Mucosa of gallbladder (tissue), 1 donor: ENCODE measurements at places on chromosomes 5 and 9. TPM values are rescaled to one million over a fixed set of nuclear protein-coding genes. Genes with fewer than 3 reads are reported as not detected.

DNA sequence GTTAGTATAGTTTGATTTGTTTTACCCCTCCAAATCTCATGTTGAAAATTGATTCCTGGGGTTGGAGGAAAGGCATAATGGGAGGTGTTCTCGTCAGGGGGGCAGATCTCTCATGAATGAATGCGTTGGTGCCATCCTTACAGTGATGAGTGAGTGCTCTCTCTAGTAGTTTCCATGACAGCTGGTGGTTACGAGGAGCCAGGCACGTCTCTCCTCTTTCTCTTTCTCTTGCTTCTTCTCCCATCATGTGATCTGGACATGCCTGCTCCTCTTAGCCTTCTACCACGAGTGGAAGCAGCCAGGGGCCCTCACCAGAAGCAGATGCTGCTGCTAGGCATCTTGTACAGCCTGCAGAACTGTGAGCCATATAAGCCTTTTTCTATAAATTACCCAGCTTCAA is 454.1 kb downstream of the EFNA5 start:
- DNase-seq = no peak

GRCh38 chr5:39274398-39275085 is 55.2 kb upstream of the FYB1 start:
- no peak for DNase-seq

- DNase-seq = no peak
Observed at GRCh38 chr5:57613741-57614140, 131.1 kb upstream of the ACTBL2 start.

DNA sequence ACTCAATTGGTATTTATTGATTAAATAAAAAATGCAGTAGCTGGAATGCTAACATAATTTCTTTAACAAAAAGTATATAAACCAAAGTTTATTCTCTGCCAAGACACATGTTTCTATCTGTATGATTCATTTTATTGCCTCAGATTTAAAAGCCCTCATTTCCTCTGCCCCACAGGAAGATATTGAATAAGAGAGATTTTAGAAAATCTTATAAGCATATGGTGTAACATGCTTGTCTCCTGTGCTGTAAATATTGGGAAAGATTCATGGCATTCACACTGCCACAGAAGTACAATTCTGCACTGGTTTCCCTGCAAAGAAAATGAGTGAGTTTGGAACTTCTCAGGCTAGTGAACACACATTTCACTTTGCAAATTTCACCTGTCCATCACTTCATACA is 134.9 kb upstream of the FBXL7 start:
- DNase-seq = no peak

DNA sequence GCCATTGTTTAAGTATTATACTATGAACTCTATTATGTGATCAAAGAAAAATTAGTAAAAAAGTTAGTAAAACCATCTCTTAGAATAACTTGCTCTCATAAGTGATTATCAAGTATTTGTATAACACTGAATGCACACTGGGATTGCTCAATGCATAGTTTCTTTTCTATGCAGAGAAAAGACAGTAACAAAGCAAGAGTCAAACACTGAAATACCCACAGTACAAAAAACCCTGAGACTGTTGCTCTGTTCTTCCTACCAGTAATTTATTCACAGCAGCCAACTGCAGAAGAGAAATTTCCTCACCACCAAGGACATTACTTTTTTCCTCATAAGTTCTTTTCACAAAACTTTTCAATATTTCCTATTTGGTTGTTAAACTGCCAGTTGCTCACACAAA is 634.4 kb downstream of the DTWD2 start:
- no peak for DNase-seq

GRCh38 chr5:40877371-40877988 is 31.8 kb upstream of the C7 start:
- no peak for DNase-seq

GRCh38 chr9:127683723-127684122 is 23.1 kb upstream of the CFAP157 start:
- no peak for DNase-seq

GRCh38 chr9:88184976-88185375 is 46.7 kb upstream of the SPATA31C2 start:
- no peak for DNase-seq

GRCh38 chr5:162487528-162488525 is 420.3 kb downstream of the GABRG2 start:
- no peak for DNase-seq

DNA sequence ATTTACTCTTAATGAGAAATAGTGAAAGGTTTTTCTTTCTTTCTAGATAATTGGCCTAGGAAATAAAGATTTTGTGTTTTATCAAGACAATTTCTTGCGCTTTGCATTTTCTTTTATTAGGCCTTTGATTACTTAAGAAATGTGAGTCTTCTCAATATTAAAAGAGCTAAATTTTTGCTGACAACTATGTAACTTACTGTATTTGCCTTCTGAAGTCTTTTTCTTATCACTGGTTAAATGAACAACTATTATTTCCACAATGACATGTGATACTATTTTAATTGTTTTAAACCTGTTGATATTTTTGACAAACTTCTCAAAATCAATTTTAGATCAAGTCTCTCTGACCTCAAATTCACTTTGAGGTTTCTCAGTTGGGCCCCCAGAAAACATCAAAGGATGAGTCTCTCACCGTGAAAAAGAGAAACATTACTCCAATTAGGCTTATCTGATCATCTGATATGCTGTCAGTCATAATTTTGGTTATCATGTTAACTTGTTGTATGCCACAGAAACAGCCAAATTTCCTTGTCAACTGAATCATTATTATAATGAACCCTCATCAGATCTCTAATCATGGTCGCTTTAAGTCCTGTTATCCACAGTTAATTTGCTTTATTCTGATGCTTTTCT is 48.8 kb downstream of the RAPGEF1 start:
- DNase-seq = no peak

- no peak for DNase-seq
Observed at GRCh38 chr9:19631181-19631580, 157.7 kb downstream of the SLC24A2 start.

The C5orf58 gene
- 0.52 TPM for total RNA-seq

The PCAT7 gene
- 0.17 TPM for total RNA-seq

The STRBP gene
- total RNA-seq = 37.2 TPM

The ROPN1L gene
- total RNA-seq = 0.26 TPM

The VCAN gene
- total RNA-seq = 43.5 TPM
